ENCODE measurements at places on chromosomes 1 and 21. TPM values are rescaled to one million over a fixed set of nuclear protein-coding genes. Genes with fewer than 3 reads are reported as not detected.

The UBXN10 gene
- 7.4 TPM for total RNA-seq

The ZFP69B gene
- 18.3 TPM for total RNA-seq

The BMP8B gene
- total RNA-seq = 3.1 TPM

The LPGAT1 gene
- total RNA-seq = 80.9 TPM

The INSRR gene
- not detected for total RNA-seq

The CHRM3 gene
- 68.2 TPM for total RNA-seq

The AMY2A gene
- 3.3 TPM for total RNA-seq

The RNF186 gene
- not detected for total RNA-seq

The FCRL5 gene
- not detected for total RNA-seq
